HFF-Myc (cell line): ENCODE measurements at places on chromosomes 7 and 10.
A peak's percentile ranks its signal among the peaks of the same experiment; 100 is the strongest.

GRCh38 chr7:27223941-27224575 is 18.5 kb upstream of the EVX1 start:
- no peak for DNase-seq

DNA sequence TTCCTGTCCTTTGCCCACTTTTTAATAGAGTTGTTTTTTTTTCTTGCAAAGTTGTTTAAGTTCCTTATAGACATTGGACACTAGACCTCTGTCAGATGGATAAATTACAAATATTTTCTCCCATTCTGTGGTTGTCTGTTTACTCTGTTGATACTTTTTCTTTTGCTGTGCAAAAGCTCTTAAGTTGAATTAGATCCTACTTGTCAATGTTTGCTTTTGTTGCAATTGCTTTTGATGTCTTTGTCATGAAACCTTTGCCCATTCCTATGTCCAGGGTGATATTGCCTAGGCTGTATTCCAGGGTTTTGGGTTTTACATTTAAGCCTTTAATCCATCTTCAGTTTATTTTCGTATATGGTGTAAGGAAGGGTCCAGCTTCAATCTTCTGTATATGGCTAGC is 76.9 kb upstream of the AGR3 start:
- no peak for DNase-seq

DNA sequence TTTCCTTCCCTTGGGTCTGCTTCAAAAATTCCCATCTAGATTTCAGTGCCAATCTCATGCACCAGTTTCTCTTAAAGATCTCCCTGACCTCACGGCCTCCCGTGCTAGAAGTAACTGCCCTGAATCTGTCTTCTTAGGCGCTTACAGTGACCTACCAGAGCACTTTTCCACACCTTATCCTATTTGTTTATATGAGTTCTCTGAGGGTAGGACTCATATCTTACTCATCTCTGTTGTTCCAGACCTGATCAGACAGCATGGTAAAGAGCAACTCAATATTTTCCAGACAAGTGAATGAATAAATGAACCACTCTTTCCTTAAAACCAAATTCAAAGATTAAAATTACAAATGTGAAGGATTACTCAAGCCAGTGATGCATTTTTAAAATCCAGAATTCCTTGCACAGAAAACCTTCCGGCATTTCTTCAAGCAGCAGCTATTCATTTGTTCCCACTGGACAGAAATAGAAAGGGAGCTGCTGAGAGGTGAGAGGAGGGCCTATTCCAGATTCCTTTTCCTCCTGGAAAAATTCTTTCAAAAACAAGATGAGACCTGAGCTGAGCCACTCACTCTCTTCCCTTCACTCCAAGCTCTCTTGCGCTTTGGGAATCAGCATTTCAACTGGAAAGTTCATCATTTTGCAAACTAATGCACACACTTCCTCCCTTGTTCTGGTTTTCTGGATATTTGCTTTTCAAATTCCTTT is 94.6 kb downstream of the ELMO1 start:
- no peak for DNase-seq

GRCh38 chr10:128092454-128092853 is 33.8 kb downstream of the MKI67 start:
- DNase-seq = no peak

DNA sequence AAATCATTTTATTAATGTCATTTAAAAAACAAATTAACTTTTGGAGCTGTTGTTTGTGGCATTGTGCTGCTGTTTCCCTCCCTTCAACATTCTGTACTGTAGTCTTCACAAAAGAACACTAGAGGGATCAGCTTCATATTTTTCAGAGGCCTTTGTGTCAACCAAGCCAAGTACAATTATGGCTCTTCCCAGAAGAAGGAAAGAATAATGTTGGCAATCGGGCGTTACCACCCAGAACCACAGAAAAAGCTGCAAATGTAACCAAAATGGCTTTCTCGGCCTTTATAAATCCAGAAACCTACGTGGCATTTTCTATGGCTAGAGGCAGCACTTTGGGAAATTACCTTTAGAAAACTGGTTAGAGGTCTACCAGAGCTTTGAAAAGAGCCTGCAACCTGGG is 98.8 kb upstream of the COL1A2 start:
- DNase-seq = peak; percentile 67

- no peak for DNase-seq
Measured at GRCh38 chr7:64907641-64908326, 4.7 kb downstream of the ZNF273 start.

- no peak for DNase-seq
Measured at GRCh38 chr7:37988721-37989650, 68.5 kb downstream of the EPDR1 start.

DNA sequence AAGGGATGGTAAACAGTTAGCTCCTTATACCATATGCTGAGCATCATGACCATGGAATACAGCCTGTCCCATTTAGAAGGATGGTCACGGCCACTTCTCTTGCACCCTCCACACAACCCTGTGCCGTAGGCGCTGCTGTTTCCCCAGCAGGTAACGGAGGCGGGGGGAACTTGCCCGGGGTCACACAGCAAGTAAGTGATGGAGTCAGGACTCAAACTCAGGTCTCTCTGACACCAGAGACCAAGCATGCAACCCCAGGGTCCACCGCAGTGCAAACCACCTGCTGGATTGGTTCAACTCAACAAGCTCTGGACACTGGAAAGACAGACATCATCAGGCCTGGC is 71.6 kb downstream of the ZRANB1 start:
- DNase-seq = no peak

GRCh38 chr10:13617116-13617515 is 30.4 kb downstream of the PRPF18 start:
- DNase-seq = no peak

DNA sequence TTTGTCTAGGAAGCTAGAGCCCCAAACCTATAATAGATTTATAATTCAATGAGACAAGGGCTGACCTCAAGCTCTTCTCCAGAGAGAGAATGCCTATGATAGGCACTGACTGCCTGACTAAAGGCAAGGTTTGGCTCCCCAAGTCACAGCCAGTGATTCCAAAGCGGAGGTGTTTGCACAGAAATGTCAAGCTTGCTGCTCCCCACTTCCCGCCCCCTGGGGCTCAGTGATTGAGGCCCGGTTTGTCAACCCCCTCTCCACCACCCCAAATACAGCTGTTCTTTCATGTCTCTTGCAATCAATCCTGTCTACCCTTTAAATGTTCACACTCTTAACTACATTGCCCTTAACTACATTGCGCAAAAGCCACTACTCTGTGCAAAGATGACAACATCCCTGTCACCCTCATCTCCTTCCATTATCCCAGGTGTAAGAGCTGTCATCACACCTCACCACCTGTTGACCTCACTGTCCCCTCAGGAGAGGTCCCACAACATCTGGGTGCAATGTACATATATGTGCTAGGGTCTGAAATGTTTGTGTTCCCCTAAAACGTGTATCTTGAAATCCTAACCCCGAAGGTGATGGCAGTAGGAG is 58.0 kb downstream of the NUDCD3 start:
- no peak for DNase-seq

DNA sequence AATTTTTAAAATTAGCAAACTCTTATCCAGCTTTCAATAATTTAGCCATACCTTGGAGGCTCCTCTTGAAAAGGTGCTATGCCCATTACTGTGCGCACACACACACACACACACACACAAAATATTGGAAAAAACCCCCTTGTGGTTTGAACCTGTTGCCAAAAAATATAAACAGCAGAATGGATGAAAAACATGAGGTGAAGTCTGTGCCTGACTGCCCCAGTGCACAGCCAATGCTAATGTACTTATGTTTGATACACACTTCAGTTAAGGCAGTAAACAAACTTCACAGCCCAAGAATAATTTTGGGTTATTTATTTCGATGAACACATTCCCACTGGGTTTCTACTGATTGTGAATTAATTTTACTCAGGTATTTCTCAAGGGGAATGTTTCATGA is 113.2 kb upstream of the SEM1 start:
- no peak for DNase-seq

DNA sequence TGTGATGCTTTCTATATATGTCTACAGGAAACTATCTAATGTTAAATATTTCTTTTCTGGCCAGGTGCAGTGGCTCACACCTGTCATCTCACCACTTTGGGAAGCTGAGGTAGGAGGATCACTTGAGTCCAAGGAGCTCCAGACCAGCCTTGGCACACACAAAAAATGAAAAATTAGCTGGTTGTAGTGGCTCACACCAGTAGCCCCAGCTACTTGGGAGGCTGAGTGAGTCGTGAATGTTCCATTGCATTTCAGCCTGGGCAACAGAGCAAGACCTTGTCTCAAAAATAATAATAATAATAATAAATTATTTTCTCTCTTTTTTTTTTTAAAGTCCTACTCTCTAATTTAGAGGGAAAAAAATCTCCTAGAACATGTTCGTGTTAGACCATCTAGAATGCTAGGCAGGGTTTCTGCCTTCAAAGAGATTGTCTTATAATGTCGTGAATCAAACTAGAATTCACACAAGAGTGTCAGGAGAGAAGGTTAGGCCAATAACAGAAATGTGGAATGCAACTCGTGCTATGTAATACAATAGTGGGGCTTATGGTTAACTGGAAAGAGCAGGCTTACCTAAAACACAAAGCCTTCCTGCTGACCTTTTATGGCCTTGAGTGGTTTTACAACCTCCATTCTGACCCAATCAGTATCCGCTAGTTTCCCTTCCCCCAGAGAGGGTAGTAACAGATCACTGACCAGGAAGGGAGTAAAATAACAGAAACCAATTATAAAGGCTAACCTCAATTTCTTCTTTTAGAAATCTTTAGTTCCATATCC is 46.3 kb downstream of the MYOF start:
- DNase-seq = peak; percentile 70

DNA sequence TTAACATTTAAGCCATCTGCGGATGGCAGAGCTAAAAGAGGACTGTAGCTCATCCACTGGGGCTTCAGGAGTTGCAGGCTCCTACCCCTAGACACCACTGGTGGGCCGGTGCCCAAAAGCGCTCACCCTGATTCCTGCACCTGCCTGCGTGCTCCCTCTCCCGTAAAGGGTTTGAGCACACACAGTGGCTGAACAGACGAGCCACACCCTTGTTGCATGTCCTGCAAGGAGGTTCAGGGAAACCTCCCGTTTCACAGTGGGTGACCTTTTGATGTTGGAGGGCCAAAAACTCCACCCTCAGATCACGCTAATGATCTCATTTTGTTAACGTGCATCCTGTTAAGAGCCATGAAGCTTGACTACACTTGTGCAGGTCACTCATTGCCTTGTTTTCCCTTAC is 37.9 kb downstream of the SYPL1 start:
- DNase-seq = no peak

DNA sequence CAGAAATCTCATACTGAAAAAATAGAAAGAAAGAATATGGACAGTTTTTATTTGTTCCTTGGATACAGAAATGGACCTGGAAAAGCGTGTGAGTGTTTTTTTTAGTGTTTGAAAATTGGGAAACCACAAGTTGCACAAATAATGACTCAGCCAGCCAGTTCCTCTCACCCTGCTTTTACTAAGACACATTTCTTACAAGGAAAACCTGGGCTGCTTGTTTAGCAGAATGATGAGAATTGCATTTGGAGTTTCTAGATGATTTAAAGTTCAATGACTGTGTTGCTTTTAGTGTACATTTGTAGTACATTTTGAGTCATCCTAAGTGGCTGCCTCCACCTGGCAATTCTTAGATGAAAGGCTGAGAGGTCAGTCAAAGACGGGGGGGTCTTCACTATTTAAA is 218.7 kb downstream of the ABCA13 start:
- DNase-seq = no peak

GRCh38 chr10:113340282-113340681 is 212.6 kb upstream of the HABP2 start:
- no peak for DNase-seq

DNA sequence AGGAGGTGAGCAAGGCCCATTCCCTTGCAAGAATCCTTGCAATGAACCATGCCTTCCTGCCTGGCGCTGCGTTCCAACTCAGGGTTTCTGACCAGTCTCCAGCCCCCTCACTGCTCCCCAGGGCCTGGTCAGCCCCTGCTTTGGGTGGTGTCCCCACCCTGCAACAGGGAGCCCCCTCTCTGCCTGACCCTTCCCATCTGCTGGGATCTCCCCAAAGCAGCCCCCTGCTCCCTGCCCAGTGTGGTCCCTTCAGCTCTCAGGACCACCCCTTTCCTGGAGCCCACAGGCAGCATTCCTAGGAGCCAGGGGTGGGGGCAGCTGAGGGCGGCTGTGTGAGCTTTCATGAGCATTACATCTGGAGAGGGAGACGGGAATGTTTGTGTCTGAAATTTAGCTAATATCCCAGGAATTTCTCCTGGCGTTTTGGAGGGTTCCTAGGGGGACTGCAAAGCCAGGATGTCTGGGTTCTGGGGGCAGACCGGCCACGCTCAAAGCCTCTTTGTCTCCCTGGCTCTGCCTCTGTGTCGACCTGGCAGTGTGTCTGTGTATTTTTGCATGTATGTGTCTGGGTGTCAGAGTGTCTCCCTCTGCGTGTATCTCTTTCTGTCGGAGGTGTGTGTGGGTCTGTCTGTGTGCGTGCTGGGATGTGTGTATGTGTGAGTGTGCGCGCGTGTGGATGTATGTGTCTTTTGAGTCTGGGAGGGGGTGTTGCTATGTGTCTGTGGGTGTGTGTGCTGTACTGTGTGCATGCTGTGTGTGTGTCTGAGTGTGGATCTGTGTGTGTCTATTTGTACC is 300.5 kb upstream of the ZMIZ1 start:
- no peak for DNase-seq

DNA sequence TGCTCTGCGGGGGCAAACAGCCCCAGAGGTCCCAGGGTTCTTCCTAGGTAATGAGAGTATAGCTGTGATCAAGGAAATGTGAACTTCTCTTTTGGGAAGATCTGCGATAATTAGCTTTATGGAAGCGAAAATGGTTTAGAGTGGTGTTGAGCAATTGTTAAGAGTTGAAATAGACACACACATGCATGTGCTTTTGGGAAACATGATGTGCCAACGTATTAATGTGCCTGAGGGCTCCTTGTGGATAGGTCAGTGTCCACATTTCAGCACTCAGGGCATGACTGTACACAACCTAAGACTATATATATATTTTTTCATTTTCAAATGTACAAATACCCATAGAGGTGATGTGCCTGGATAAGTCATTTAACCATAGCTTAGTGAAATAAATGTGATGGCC is 67.0 kb downstream of the GSDME start:
- DNase-seq = no peak

GRCh38 chr7:33880787-33881186 is 24.6 kb upstream of the BMPER start:
- DNase-seq = no peak

- no peak for DNase-seq
Measured at GRCh38 chr7:167090-167855, 25.1 kb upstream of the FAM20C start.

DNA sequence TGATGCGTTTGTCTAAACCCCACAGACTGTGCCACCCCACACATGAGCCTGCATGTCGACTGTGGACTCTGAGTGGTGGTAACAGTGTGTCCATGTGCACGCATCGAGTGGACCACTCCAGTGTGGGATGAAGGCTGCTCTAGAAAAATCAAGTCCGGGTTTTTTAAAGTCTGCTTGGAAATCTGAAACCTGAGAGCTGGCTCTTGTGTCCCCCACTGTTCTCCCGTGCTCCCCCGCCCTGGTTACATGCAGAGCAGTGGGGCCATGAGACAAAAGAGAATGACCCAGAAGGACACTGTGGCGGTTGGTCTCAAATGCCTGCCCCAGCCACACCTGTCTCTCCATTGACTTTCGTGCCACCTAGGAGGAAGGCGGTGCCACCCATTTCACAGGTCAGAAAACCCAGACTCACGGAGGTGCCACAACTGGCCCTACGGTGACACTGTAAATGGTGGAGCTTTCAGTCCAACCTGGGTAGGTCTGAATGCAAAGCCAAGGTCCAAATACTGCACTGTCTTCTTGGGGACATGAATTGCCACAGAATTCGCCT is 27.3 kb upstream of the PWWP2B start:
- DNase-seq = no peak

- DNase-seq = no peak
Measured at GRCh38 chr7:79291498-79291865, 162.0 kb downstream of the MAGI2 start.
